ENCODE measurements at places on chromosomes 4 and X.
A peak's percentile ranks its signal among the peaks of the same experiment; 100 is the strongest.

GRCh38 chr4:175946472-175947116 is 119.0 kb upstream of the WDR17 start:
- no peak for DNase-seq

DNA sequence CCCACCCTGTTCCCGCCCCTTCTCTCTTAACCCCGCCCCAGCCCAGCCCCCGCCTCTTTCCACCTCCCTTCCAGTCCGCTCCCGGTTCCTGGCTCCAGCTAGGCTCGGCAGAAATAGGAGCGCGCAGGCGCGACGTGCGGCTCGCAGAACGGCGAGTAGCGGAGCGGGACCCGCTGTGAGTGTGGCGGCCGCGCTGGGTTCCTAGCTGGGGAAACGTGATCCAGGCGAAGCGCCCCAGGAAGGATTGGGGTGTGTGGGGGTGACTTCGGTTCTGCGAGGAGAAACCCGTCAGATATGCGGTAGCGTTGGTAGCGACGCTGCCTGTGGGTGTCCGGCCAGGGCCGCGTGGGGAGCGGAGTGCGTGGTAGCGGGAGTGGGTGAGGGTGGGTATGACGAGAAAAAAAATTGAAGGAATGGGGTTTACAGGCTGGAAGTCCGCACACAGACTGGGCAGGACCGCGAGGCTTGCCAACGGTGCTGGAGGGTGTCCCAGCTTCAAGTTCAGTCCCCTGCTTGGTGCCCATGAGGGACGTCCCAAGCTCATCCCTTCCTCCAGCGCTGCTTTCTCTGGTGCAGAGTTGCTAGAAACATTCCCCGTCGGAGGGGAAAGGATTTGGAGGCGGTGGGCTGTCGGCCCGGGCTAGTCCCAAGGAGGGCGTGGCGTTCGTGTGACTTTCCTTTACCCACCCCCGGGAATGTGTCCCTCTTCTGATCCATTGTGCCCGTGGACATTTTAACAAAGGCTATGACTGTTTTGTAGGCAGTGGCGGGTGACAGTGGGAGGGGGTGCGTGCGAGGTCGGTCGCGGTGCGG is at the start of gene PRRG1:
Gene PRRG1, plus strand, starts transcription at position 144 of the 813 bp plus-strand sequence. CDS start 56,886 bp downstream, outside the sequence.
- peak; percentile 72 for DNase-seq

DNA sequence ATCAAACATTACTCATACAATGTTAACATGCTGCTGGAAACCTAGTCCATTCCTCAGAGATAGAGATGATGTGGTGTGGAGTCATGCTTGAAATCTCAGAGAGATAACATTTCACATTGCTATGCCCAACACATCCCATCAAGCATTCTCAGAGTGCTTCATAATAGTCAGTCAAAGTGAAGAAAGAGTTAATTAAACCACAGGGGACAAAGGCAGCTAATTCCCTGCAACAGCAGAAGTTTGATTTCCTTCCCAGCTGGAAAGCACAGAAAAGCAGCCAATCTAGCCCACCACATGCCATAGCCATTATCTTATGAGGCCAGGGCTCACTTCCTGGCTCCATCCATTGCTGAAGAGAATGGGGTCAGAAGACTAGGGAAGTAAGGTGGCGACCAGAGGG is 8.9 kb downstream of the KDR start:
- DNase-seq = no peak

GRCh38 chrX:63434665-63435064 is 83.5 kb upstream of the SPIN4 start:
- DNase-seq = no peak

DNA sequence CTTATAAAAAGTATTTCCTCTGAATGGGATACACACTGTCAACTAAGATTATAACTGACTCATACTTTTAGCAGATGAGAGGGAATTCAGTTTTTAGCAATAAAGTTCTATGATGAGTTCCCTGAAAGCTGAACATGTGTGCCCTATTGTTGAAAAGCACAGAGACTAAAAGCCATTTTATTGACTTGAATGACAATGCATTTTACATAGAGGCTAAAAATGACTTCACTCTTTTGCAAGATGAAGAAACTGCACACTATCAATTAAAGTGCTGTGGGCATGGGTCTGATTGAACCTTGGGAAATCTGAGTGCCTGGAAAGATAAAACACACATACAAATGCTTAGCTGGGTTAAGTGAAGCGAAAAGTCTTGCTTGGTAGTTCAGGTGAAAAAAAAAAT is 633.4 kb downstream of the PDHA2 start:
- peak; percentile 12 for DNase-seq
